ENCODE measurements at places on chromosomes 6 and 20. TPM values are rescaled to one million over a fixed set of nuclear protein-coding genes. Genes with fewer than 3 reads are reported as not detected.

GRCh38 chr6:36593569-36594028 is 563 bp upstream of the SRSF3 start:
- peak; percentile 51 for DNase-seq

The PPIL6 gene
- 1.8 TPM for total RNA-seq

The RNF39 gene
- total RNA-seq: not detected

- DNase-seq: peak; percentile 4
These were observed 11.7 kb upstream of the SIRPG start for GRCh38 chr20:1669304-1669703.

DNA sequence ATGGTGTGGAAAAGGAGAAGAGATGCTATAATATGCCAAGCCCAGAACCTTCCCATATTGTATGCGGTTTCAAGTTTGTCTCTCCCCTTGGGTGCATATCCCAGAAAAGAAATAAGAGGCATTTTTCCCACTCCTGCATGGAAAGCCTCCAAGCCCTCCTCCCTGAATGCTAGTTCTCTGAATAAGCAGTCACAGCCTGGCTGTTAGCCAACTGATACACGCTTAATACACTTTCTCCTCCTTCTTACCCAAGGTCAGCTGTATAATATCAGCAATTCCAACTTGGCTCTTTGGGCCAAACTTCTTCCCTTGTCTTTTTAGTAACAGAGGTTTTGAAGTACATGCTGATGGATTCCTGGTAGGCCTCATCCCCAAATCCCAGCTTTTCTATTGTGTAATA is 440.1 kb downstream of the EPHA7 start:
- no peak for DNase-seq

GRCh38 chr6:149368065-149368464 is 32.0 kb upstream of the SUMO4 start:
- DNase-seq: no peak

The POU5F1 gene
- not detected for total RNA-seq

The LPA gene
- not detected for total RNA-seq

GRCh38 chr20:25863536-25864325 is 167.1 kb upstream of the ZNF337 start:
- no peak for DNase-seq

DNA sequence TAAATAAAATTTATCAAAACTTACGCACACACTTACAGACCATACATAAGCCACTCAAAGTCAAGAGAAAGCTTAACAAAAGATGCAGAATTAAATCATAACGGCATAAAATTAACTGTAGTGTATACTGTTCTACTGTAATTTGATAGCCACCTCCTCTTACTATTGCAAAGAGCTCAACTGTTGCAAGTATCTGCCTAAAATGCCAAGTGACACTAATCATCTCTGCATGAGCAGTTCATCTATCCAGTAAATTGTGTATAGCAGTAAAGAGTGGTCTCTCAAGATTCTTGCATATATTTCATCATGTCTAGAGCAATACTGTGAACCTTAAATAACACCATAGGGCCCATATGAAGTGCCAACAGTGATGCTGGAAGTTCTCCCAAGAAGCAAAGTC is 12.3 kb downstream of the OR2H2 start:
- no peak for DNase-seq
